ENCODE measurements at places on chromosomes 5 and 9.

- no peak for DNase-seq
Measured at GRCh38 chr5:179923436-179923835, 15.7 kb upstream of the TBC1D9B start.

DNA sequence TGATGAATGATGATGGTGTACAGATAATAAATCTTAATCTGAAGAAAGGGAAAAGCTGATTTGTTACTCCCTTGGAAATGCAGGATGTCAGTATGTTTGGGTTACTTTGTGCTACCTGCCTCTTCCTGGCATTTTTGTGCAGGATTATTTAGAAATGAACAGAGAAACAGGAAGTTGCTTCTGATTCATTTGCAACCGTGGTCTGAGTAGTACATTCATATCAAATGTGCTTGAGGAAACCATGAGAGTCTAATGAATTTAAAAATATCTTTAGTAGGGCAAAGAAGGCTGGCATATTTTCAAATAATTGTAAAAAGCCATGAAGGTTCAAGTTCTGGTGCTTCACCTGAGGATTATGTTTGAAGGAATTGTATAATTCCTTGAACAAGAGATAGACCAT is 391.6 kb downstream of the TMEM161B start:
- no peak for DNase-seq

DNA sequence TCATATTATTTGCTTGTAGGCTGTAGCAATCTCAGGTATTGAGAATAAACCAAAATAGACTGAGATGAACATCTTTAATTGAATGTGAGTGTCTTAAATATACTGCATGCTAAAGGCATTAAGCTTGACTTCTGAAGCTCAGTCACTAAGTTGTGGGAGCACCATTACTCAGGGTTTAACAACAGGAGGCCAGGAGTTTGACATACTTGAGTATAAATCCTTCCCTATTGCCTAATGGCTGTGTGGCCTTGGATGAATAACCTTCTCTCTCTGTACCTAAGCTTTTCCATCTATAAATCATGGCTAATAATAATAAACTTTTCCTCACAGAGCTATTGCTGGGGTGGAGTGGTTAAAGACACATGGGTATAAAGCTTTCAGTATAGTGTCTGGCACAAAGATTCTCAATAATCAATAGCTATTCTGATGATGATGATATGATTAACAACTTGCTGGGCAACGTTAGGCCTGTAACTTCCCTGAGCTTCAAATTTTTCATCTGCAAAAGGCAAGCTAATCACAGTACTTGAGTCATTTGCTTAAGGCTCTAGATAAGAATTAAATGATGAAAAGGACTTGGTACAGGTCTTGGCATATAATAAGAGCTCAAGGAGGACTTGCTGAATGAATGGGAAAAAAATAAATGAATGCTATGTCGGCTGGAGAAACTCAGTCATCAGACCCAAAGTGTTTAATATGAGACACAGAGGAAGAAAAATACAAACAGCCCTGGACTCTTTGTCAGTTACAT is 174.0 kb upstream of the IL12B start:
- no peak for DNase-seq

DNA sequence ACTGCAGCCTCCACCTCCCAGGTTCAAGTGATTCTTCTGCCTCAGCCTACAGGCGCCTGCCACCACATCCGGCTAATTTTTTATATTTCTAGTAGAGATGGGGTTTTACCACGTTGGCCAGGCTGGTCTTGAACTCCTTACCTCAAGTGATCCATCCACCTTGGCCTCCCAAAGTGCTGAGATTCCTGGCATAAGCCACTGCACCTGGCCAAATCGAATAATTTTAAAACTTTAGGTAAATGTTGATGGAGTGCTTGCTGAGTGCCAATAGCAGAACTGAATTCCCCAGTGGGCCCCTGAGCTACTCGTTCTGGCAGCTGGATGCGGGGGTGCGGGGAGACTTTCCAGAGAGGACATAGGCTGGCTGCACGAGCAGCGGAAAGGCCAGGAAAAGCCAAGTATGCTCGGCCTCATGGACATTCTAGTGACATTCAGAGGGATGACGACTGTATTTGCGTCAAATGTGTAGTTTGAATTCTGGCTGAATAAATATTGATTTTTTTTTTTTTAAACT is 16.8 kb downstream of the TRAF2 start:
- no peak for DNase-seq

DNA sequence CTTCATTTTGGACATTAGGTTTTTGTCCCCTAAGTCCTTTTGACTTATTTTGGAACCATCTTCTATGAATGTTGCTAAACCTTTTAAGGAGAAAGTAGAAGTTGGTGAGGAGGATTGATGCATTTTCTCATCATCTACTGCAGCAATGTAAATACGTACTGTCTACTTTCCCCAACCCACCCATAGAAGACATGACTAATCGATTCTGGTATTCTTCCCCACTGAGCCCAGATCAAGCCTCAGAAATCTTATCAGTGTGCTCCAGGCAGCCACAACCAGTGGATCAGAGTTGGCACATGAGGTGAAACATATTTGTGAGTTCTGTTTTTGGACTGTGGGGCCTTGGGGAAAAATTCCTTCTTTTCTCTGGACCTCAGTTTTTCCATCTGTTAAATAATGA is 57.7 kb downstream of the FGF18 start:
- no peak for DNase-seq

DNA sequence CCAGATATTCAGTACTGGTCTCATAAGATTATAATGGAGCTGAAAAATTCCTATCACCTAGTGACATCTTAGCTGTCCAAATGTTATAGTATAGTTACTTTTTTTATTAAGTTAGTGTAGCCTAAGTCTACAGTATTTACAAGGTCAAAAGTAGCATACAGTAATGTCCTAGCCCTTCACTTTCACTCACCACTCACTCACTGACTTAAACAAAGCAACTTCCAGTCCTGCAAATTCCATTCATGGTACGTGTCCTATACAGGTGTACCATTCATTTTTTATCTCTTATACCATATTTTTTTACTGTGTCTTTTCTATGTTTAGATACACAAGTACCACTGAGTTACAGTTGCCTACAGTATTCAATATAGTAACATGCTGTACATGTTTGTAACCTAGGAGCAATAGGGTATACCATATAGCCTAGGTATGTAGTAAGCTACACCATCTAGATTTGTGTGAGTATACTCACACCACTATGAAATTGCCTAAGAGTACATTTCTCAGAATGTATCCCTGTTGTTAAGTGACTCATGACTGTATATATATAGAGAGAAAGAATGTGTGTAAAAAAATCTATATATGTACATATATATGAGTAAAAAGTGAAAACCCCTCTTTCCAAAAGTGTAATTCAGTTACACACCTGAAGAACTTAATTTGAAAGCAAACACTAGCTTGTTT is 234.8 kb upstream of the WWC1 start:
- DNase-seq, result no peak

DNA sequence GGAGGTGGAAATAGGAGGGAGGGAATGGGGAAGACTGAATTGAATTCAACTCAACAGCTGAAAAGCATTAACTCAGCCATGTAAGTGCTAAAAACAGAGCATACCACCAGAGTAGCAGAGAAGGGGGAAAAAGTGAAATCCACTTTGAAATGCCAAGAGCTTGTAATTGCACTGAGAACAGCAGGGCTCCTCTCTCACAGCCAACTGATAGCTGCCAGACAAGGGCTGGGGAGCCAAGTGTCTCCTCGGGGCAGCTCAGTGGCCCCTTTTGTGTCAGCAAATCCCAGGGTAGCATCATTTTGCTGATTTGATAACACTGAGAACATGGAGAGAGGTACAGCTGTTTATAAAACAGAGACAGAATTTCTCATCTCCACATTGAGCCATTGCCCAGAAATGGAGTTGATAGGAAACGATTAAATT is 182.5 kb downstream of the FRMD3 start:
- DNase-seq, result no peak

DNA sequence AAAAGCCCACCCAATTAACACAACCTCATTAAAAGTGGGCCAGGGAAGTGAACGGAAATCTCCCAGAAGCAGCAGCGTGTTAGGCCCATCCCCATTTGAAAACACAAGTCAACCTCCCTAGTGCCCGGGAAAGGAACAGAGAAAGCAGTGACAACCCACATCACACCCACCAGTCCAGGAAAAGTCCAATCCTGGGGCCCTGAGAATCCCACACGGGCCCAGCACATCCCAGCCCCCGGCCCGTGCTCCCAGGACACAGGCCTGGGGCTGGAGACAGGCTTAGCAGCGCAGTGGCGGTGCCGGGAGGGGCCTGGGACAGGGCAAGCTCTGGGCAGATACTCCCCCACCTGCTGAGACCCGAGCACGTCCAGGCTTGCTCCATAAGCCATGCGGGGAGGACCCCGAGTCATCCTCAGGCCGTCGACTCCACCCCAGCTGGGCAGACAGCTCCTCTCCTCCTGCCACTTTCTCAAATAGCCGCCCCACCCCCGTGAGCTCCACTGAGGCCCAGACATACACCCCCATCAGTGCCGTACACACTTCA is 101.0 kb downstream of the KCNT1 start:
- no peak for DNase-seq

DNA sequence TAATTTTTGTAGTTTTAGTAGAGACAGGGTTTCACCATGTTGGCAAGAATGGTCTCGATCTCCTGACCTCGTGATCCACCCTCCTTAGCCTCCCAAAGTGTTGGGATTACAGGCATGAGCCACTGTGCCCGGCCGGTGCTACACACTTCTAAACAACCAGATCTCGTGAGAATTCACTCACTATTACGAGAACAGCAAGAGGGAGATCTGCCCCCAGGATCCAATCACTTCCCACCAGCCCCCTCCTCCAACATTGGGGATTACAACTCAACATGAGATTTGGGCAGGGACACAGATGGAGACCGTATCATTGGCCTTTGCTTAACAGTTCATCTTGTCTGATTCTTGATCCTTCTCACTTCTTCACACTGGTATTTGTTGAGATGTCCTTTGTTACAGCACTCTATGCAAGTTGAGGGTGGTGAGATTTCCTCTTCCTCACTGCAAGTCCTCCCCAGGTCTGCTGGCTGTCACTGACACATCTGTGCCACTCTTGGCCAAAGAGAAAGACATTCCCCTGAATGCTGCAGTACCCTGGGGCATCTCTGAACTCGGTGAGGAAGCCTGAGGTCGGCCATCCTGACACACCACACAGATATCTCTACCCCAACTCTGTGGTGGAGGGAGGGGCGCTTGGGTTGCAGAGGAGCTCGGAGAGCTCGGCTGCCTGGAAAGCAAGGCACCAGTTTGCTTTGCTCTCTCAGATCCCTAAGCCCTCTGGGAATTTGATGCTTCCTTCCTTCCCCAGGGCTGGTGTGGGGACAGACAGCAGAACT is 4.2 kb upstream of the SUB1 start:
- DNase-seq, result no peak

Data from activated T-helper 1 cell treated with Interleukin-2 at 50 U/mL for 16 hours (primary cell).